ENCODE measurements at places on chromosomes 4 and X.

DNA sequence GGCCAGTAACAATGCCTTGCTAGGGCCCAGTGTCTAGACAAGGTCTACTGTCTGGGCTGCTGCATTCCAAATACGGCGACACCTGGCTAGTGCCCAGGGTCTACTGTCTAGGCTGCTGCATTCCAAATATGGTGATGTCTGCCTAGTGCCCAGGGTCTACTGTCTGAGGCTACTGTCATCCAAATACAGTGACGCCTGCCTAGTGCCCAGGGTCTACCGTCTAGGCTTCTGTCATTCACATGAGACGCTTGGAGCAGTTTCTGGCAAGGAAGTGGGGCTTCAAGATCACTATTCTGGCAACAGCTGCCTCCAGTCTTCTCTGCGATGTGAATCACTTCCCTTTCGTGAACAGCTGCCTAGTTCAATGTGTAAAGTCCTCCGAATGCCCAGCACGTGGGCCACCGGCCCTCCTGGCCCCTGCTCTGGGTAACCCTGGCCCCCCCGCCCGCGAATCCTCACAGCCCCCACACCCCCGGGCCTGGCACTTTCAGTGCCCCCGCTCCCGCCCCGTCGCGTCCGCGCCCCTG is 12.7 kb downstream of the ACOX3 start:
- no peak for DNase-seq

DNA sequence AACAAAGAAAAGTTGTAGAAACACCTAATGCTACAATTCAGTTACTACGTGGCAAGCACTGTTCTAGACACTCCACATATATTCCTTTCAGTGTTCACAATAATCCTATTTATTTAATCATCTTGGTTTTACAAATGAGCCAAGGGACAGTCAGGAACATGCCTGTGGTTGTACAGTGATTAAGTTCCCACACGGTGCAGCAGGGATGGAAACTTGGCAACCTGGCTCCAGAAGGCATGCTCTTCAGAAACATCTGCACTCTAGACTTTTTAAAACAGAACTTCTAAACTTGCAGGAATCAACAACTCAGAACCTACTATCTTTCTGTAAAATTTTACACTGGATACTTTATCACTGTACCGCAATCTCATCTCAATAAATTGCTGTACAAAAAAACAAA is 32.1 kb downstream of the TAPT1 start:
- no peak for DNase-seq

DNA sequence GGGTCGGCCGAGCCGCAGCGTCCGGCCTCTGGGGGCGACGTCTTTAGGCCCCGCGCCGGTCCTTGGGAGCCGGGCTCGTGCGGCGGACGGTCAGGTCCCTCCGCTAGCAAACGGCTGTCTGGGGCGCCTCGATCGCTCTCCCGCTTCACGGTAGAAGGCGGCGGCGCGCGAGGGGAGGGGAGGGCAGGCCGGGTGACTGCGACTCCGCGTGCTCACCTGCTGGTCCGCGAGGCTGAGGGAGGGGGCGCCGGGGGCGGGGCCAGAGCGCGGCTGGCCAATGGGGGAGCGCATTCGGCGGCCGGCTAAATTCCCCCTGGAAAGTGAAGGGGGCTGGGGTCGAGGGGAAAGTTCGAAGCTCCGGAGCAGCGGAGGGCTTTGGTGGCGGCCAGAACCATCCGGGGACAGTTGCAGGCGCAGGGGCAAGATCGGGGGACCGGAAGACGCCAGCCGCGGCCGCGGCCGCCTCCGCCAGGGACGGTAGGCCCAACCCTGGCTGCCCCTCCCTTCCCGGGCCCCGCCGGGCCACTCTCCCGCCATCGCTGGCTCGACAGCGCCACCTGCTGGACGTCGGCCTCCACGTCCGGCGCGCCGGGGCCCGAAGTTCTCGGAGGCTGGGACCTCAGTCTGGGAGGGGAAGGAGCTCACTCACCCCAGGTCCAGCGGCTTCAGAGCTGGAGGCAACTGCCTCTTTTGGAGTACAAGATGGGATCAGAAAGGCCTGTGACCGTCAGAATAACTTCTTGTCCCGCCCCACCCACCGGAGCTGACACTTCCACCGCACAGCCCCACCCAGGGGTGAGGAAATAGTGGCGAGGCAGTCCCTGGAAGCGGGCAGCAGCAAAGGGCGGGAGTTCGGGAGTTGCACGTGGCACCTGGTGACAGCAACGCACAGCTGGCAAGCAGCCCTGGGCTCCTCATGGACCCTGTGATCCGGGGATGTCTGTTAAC is 49.9 kb downstream of the ELF4 start:
- peak; percentile 81 for DNase-seq

DNA sequence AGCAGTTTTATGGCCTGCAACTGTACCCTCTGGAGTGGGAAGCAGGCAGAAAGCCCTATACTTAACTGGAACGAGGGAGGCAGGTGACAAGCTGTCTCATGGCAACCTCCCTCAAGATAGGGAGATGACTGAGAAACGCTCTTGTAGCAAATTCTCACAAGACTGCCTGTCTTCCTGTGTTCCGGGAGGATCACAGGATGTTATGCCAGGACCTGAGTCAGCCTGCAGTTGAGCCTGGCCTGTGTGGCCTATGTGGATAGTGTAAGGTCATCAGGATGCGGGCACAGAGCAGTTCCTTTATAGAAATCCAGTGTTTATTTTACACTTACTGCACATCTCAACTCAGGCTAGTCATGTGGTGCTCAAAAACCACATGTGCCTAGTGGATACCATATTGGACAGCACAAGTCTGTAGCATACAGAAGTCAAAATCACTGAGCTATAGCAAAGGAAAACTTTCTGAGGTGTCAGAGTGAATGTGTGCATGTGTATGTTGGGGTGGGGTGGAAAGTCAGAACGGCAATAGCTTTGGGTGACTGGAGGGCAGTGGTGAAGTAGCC is 25.2 kb downstream of the TAF7L start:
- DNase-seq, result no peak

DNA sequence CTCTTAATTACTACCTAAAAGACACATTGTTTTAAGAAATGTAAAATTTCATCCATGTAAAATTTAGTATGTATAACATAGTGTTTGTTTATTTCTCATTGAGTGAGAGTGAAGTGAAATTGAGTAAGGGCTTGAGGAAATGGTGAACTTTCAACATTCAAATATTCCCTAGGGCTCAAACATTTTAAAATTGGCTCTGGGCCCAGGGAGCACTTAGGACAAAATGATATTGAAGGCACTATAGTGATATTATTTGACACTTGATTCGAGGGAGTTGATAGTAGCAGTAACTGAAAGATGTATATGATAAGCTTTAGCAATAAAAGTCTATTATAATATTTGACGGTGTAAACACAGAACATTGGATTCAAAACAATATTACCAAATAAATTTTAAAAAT is 1244.0 kb upstream of the TENM3 start:
- DNase-seq, result no peak

- peak; percentile 47 for DNase-seq
Observed at GRCh38 chr4:2867758-2868491, 24.3 kb downstream of the ADD1 start.

DNA sequence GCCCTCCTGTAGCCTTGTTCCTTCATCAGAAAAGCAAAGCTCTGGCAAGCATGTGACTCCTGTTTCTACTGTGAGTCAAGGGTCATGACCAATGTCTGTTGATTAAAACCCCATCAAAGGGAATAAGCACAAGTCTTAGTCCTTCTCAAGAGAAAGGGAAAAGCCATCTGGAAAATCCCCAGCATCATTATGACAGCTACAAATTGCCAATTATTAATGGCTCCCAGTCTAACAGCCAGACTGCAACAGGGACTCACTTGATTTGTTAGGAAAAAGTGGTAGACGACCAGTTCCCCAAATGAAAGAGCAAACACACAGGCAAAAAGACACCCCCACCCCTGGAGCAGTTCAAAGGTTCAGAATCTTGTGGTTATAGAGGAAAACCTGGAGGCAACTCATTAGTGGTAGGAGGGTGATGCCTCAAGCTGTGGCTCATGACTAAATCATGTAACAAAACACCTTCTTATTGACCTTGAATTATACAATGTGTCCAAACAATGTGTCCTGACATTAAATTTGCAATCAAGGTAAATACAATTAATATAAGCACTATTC is 315.7 kb downstream of the HNRNPD start:
- DNase-seq, result no peak

GRCh38 chrX:13101441-13102139 is 57.2 kb upstream of the FAM9C start:
- no peak for DNase-seq

Data from midbrain (tissue), 1 donor.